ENCODE measurements at places on chromosomes 5 and 9.

DNA sequence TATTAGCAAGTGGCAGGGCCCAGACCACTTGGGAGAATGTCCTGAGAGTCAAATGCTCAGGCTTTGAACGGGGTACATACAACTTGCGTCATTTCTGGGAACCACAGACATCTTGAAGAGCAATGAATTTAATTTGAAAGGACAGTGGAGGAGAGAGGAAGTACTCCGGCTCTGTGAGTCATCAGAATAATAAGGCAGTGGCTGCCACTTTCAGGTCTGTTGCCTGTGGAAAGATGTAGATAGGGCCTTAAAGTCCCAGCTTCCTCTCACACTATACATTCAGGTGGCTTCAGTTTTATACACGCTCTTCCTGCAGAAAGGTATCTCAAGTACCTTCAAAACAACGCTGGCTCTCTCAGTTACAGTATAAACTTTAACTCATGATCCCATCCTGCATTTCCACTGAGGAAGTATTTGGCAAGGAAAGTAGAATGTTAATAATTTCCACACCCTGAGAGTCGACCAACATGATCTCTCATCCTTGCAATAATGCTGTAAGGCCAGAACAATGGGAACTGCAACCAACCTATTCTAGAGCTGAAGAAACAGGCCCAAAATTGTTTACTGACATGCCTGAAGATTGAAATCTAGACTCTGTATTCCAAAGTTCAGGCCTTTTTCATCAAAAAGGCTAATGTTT lies 6.8 kb upstream of the PRUNE2 start:
- no peak for DNase-seq

DNA sequence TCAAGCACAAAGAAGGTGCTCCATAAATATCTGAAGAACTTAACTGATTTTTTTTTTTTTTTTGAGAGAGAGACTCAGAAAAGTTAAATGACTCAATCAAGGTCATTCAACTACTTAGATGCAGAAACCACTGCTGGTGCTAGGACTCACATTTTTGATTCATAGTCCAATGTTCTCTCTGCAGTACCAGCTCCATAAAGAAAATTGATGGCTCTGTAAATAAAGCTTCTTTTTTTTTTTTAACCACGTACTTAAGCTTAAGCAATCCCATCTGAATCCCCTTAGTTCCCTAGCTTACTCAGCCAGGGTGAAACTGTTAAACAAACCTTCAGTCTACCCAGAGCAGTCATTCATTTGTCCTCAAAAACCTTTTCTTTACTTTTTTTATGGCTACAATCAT lies 657.0 kb upstream of the WWC1 start:
- no peak for DNase-seq

- DNase-seq, result no peak
These were observed 33.4 kb downstream of the CEMIP2 start for GRCh38 chr9:71734950-71735349.

GRCh38 chr5:111453747-111454146 lies 58.6 kb downstream of the STARD4 start:
- no peak for DNase-seq

GRCh38 chr9:132049900-132050299 lies 29.8 kb downstream of the MED27 start:
- DNase-seq, result no peak

- DNase-seq, result no peak
These were observed 45.2 kb downstream of the YIPF5 start for GRCh38 chr5:144125163-144125726.
